ENCODE measurements at places on chromosomes 1 and 21. TPM values are rescaled to one million over a fixed set of nuclear protein-coding genes. Genes with fewer than 3 reads are reported as not detected.

The HNRNPCL1 gene
- not detected for polyA plus RNA-seq

The ELAPOR1 gene
- 0.28 TPM for polyA plus RNA-seq

The AJAP1 gene
- polyA plus RNA-seq, result 2.7 TPM

The CACNA1S gene
- polyA plus RNA-seq, result 0.41 TPM

The EFNA3 gene
- 1.2 TPM for polyA plus RNA-seq

The RNU1-2 gene
- polyA plus RNA-seq, result 26.8 TPM

DNA sequence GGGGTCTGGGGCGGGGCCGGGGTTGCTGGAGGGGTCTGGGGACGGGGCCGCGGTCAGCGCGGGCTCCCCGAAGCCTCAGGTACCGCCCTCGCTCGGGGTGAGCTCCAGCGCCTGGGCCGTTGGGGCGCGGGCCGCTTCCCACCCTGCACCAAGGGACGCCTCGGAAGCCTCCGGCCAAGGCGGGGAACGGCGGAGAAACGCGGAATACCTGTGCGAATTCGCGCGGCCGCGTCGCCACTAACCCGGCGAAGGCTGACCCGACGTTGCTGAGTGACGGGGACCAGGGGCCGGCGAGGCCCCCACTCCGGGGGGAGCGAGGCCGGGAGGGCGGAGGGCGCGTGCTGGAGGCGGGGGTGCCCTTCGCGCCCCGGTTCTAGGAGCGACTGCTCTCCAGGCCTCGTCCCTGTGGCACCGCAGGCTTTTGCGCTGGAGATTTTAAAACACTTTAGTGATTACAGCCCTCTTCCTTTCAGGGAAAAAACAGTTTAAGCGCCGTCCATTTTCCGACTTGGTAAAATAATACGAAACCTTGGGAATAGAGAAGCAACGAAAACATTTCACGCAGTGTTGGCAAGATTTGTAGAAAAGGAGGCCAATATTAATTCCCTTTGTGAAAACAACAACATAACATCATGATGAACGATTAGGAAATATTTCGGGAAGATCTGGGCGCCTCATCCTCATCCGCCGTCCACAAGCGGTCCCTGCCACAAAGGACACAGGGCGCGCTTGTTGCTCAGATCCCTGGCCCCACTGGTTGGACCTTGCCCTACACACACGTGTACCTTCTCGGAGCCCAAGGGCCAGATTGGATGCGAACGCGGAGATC lies 971 bp upstream of the GNG4 start:
- DNase-seq, result peak; percentile 26

DNA sequence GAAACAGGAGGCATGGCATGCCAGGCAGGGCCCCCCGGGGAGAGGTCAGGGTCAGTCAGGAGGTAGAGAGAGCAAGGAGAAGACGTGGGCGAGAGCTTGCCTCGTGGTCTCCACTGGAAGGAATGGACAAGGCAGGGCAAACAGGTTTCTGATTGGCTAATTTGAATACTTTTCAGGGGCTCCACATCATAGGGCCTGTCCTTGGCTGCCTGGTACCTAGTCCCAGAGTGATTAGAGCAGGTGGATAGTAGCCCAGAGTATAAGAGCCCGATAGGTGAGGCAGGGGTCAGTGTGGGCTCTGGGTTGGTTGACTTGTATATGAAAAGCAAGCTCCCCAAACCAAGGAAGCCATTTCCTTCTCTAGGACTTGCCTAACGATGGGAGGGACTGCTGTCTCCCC lies 178.6 kb downstream of the ZP4 start:
- DNase-seq, result no peak

- DNase-seq, result no peak
Measured at GRCh38 chr1:46448109-46448911, 41.3 kb upstream of the DMBX1 start.

GRCh38 chr1:65264197-65264929 lies 45.0 kb upstream of the DNAJC6 start:
- DNase-seq, result peak; percentile 71

GRCh38 chr1:43763497-43763973 lies 56.2 kb downstream of the ST3GAL3 start:
- DNase-seq, result peak; percentile 72

- peak; percentile 75 for DNase-seq
Measured at GRCh38 chr1:100038660-100039287, 69.0 kb downstream of the SLC35A3 start.

DNA sequence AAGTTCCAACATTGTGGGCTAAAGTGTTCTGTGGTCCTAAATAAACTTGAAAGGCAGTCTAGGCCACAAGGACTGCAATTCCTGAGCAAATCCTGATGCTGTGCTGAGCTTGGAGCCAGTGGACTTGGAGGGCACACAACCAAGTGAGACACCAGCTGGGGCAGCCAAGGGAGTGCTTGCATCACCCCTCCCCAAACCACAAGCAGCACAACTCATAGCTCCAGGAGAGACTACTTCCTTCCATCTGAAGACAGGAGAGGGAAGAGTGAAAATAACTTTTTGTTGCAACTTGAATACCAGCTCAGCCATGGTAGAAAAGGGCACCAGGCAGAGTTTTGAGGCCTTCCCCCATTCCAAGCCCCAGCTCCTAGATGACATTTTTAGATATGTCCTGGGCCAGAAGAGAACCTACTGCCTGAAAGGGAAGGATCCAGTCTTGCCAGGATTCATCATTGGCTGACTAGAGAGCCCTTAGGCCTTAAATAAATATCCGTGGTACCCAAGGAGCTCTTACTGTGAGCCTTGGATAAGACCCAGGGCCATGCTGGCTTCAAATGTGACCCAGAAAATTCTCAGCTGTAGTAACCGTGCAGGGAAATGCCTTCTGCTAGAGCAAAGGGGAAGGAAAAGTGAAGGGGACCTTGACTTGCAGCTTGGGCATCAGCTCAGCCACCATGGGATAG lies 35.4 kb upstream of the LRRC8B start:
- no peak for DNase-seq

DNA sequence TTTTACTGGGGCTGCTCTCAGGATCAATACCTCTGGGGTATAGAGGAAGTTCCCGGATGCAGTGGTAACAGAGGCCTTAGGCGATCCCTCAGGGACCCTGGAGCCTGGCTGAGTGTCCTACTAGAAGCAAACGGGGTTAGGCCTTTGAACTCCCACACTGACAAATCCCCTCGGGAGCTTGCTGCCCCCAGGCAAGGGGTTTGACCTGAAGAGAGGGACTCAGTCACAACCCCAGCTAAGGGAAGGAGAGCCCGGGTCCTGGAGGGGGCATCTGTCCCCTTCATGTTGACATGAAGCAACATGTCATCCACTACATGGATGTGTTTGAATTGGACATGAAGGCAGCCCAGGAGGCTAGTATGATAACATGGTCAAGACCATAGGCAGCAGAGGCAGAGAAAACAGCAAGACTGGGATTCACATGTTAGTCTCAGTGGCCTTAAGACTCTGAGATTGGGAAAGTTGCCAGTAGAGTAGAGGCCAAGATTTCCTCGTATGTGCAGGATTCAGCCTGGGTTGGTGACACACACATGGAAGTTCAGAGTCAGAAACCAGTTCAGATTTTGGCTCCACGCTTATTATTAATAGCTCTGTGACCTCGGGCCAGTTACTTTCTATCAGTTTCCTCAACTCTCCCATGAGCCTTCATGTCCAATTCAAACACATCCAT lies 101.5 kb downstream of the KCNN3 start:
- DNase-seq, result no peak

DNA sequence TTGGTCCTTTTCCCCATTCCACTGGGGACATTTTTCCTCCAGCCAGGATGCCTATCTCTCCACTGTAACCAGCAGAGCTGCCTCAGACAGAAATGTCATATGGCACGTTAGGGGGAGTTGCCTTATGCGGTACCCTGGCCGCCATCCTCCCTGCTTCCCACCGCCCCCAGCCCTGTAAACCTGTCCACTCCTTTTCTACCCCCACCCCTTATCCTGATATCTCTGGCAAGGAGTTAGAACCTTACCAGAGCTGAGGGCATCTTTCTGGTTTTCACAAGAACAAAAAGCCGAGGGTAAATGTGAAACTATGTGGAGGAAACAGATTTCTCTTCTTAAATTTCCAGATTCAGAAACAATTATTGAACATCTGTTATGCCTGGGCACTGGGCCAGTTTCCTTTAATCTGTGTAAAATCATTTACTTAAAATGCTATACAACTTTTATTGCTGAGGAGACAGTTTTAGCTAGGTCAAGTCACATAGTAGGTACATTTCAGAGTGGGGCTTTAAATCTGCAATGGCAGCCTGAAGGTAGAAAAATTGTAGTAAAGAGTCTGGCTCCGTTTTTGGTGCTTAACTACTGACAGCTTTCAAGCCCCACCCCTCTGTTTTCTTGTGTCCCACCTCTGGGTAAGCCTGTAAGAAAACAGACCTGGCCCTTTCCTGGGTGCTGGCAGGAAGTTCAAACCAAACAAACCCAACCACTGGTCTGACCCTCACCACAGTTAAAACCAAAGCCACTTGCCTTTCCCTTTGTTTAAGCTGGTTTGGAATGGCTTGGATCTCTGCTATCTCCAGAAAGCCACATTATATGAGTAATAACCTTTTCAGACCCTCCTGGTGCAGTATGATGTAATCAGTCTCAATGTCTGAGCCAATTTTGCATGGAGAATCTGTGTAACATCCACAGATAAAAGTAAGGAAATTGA lies 319.0 kb downstream of the HHAT start:
- no peak for DNase-seq

GRCh38 chr1:222786121-222786520 lies 28.7 kb upstream of the DISP1 start:
- no peak for DNase-seq

DNA sequence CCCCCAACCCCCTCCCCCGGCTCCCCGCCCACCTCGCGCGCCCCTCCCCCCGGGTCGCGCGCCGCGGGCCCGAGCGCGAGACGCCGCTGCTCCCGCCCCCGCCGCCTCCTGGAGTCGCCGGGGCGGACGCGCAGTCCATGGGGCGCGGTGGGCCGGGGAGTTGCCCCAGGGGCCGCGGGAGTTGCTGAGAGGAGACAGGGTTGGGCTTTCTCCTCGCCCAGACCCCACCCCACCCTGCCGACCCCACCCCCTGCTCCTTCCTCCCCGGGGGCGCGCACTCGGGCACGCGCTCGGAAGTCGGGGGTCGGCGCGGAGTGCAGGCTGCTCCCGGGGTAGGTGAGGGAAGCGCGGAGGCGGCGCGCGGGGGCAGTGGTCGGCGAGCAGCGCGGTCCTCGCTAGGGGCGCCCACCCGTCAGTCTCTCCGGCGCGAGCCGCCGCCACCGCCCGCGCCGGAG lies at the start of gene LAMC1:
Gene LAMC1, plus strand, starts transcription at position 275 of the 455 bp plus-strand sequence. CDS start 297 bp downstream, outside the sequence.
- peak; percentile 94 for DNase-seq

GRCh38 chr1:237884237-237884636 lies 6.5 kb downstream of the ZP4 start:
- no peak for DNase-seq

GRCh38 chr1:210681158-210681557 lies 352.5 kb downstream of the HHAT start:
- DNase-seq, result no peak

- DNase-seq, result no peak
Measured at GRCh38 chr1:26274801-26275425, 5.0 kb upstream of the SH3BGRL3 start.

DNA sequence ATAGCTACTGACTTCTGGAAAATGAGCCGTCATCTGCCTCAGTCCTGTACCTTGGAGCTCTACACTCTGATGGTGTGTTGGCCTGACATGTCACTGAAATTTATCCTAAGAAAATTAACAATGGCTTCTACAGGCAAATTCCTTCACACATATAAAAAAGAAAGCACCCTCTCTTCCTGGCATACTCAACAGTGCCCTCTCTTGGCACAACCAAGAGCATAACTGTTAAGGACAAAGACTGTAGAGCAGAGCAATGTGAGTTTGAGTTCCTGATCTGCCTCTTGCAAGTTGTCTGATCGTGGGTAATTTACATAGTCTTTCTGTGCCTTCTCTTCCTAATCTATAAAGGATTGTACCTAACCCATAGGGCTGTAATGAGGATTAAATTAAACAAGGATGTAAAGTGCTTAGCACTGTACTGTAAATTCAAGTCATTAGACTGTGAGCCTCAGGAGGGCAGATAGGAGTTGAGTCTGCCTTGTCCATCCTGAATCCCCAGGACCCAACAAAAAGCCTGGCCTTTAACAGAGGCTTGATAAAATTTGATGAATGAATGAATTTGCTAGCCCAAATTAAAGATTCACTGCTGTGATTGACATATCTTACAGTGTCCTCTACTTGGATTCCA lies 83.5 kb downstream of the SYF2 start:
- DNase-seq, result no peak

DNA sequence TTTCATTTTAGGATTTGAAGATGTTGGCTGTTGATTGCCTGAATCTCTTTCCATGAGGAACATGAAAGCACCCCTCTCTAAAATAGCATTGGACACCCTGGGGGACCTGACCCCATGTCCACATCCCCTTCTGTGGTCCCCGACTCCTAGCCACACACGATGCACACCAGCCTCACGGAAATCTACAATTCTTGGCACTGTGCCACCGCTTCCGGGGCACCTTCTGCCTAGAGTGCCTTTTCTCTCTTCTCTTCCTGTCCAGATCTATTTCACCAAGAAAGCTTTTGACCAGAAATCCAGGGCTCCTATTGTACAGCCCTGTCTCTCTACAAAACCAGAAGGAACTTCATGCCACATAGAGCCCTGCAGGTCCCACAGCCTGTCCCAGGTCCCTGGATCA lies 50.3 kb downstream of the MYSM1 start:
- no peak for DNase-seq

DNA sequence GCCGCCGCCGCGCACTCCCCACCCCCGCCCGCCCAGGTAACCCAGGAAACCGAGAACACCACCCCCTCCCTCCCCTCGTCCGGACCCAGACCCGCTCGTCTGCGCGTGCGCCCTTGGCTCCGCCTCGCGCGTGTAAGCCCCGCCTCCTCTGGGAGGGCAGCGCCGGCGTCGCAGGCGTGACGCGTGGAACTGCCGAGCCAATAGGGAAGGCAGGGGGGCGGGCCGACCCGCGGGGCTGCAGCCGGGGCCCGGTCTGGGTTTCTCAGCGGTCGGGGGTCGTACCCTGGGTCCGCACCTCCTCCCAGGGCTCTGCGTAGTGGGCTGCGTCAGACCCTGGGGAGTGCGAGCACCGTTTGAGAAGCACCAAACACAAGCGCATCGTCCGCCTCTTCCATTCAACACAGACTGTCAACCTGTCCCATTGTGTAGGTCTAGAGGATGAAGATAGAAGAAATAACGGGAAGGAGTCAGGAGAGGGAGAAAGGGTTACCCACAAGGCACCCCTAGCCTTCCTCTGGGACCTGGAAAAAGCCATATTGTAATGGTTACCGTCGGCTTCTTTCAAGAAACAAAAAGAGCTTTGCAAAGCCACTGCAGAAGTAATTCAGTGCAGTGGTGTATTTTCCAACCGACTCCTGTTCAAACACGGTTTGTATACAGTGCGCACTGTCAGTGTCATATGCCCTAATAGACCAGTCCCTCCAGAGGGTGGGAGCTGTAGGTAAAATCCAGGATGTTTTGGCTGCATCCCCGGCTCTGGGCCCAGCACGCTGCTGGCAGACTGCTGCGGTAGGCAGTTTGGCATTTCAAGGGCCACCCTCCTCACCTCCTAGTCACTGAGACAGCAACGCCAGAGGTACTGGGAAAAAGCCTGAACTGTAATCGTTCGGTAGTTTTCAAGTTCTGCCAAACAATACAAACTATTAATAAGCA lies 473 bp upstream of the LYST start:
- peak; percentile 98 for DNase-seq

DNA sequence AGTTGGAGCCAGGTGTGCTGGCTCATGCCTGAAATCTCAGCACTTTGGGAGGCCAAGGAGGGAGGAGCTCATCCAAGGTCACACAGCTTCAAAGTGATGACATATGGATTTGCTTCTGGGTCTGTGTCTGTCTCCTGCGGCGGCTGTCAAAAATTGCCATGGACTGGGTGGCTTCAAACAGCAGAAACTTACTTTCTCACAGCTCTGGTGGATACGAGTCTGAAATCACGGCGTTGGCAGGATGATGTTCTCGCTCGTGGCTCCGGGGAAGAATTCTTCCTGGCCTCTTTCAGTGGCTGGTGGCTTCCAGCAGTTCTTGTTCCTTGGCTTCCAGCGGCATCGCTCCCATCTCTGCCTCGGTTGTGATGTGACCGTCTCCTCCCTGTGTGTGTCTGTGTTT lies 314.8 kb upstream of the C1orf174 start:
- DNase-seq, result no peak

All from kidney (tissue), 22 donors.